ENCODE measurements at places on chromosomes 2 and 18. TPM values are rescaled to one million over a fixed set of nuclear protein-coding genes. Genes with fewer than 3 reads are reported as not detected.

GRCh38 chr18:46574743-46575115 lies 82.3 kb downstream of the LOXHD1 start:
- H3K36me3 ChIP-seq = no peaks in the 10 kb centered on the region
- no peak overlapping the region for H3K27ac ChIP-seq
- DNase-seq = no peak
- no peaks in the 10 kb centered on the region for H3K27me3 ChIP-seq

Gene CAB39
- total RNA-seq = 75.7 TPM

- DNase-seq = peak; percentile 84
- H3K27ac ChIP-seq = no peak overlapping the region
- no peak overlapping the region for H3K4me3 ChIP-seq
- no peaks in the 10 kb centered on the region for H3K36me3 ChIP-seq
Measured at GRCh38 chr2:240851078-240851991, 17.3 kb upstream of the AGXT start.

GRCh38 chr18:50298443-50299284 lies 11.2 kb upstream of the CXXC1 start:
- peaks cover 13% of the 10 kb centered on the region for H3K4me1 ChIP-seq
- H3K27ac ChIP-seq = no peak overlapping the region
- no peaks in the 10 kb centered on the region for H3K36me3 ChIP-seq
- H3K27me3 ChIP-seq = peaks cover 2% of the 10 kb centered on the region

DNA sequence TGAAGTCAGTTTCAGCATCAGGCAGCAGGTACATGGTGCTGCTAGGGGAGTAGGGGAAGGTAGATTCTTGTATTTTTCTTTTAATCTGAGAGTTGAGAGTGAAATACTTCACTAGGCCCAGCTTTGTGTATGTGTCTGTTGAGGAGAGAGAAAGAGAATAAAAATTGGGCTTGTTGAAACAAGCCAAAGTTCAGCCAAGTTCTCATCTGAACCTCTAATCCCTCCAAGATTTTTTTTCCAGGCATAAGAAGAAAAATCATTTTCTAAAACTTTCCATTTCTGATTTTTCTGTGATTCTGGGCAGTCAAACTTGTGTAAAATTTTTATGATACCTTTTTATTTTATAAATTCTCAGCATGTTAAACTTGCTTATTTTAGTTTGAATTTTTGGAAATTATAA lies 55.6 kb downstream of the PTPRM start:
- H3K4me3 ChIP-seq = no peak overlapping the region
- DNase-seq = no peak
- no peaks in the 10 kb centered on the region for H3K36me3 ChIP-seq
- no peak overlapping the region for H3K27ac ChIP-seq
- no peaks in the 10 kb centered on the region for H3K4me1 ChIP-seq

- peaks cover 12% of the 10 kb centered on the region for H3K4me1 ChIP-seq
- no peaks in the 10 kb centered on the region for H3K36me3 ChIP-seq
Measured at GRCh38 chr18:50558948-50559751, 737 bp upstream of the MAPK4 start.

DNA sequence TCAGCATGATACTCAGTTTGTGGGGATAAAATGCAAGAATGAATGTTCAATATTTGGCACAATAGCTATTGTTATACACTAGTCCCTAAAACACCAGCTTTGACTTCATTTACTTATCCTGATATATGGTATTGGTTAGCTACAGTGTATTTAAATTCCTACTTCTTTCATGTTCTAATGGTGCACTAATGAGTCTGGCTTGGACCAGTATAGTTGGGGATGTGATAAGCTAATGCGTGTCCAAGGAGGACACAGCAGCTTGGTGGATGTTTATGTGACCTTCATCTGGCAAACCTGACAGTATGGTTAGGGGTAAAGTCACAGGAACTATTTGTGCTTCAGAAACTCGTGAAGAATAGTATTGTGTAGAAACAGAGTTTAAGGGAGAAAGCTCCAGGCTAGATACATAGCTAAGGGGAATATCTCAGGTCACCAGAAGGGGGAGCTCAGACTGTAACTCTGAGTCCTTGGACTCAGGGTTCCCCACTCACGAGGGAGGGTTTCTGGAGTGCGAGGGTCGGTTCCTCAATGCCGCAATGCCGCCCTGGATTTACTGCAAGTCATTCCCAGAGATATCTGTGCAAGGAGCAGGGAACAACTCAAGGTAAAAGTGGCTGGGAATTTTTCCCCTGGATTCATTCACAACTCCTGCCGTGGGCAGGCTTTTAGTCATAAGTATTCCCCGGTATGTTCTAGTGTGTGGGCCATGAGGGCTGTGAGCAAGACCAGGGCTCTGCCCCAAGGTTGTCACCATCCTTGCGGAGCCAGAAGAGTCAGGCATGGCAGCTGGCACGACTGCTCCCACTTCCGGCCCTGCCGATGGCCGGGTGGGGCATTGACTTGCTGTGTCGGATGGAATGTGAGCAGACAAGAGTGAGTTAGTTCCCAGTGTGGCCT lies 14.5 kb downstream of the IL1R2 start:
- no peaks in the 10 kb centered on the region for H3K27me3 ChIP-seq
- H3K4me3 ChIP-seq = no peak overlapping the region
- H3K27ac ChIP-seq = no peak overlapping the region
- DNase-seq = peak; percentile 40

DNA sequence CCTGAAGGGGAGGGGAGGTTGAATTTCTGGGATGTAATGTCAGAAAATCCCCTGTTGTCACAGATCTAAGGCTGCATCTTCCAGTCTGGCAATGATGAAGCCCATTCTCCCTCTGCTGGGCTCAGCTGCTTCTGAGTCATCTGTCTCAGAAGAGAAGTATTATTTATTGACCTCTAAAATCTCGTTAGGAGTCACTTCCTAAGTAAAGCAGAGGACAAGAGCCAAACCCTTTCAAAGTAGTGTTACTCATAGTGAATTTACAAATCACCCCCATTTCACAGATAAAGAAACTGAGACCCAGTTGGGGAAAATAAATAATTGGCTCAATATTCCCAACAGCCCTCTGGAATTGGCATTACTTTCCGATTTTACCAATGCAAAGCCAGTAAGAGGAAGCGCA lies 167.3 kb upstream of the SKOR2 start:
- H3K4me3 ChIP-seq = no peak overlapping the region
- no peaks in the 10 kb centered on the region for H3K36me3 ChIP-seq
- H3K4me1 ChIP-seq = peaks cover 8% of the 10 kb centered on the region
- H3K27me3 ChIP-seq = peaks cover 13% of the 10 kb centered on the region

- H3K27ac ChIP-seq = no peak overlapping the region
- no peaks in the 10 kb centered on the region for H3K36me3 ChIP-seq
- no peak for DNase-seq
- no peaks in the 10 kb centered on the region for H3K27me3 ChIP-seq
- peaks cover 3% of the 10 kb centered on the region for H3K4me1 ChIP-seq
Measured at GRCh38 chr2:9655441-9656269, 24.9 kb upstream of the YWHAQ start.

GRCh38 chr2:68253219-68254068 lies 1.1 kb upstream of the PPP3R1 start:
- H3K27ac ChIP-seq = peak overlapping the region; percentile 92
- H3K4me1 ChIP-seq = peaks cover 34% of the 10 kb centered on the region
- no peaks in the 10 kb centered on the region for H3K36me3 ChIP-seq
- peak; percentile 68 for DNase-seq

DNA sequence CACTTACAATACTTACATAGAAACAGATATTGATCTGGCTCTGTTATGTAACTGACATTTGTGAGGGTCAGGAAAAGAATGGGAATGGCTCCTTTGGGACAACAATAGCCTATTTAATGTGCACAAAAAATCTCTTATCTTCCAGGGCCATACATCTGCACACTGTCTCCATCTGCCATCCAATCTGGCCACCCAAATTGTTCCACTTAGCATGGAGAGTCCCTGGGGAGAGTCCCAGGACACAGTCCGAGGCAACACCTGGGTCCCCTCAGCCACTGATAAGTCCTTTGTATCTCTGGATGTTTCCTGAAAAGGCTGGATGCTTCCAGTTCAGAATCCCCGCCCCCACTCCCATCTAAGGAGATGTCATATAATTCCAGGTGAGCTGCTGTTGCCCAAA lies 274.2 kb upstream of the NCKAP5 start:
- H3K27ac ChIP-seq = no peak overlapping the region
- H3K4me1 ChIP-seq = no peaks in the 10 kb centered on the region
- no peak overlapping the region for H3K4me3 ChIP-seq
- no peaks in the 10 kb centered on the region for H3K36me3 ChIP-seq
- H3K27me3 ChIP-seq = no peaks in the 10 kb centered on the region

Gene DLX1
- total RNA-seq = not detected

GRCh38 chr2:112698834-112699515 lies 21.8 kb upstream of the NT5DC4 start:
- peak overlapping the region; percentile 70 for H3K27ac ChIP-seq
- DNase-seq = no peak
- no peak overlapping the region for H3K4me3 ChIP-seq
- no peaks in the 10 kb centered on the region for H3K27me3 ChIP-seq
- H3K36me3 ChIP-seq = no peaks in the 10 kb centered on the region

GRCh38 chr2:139744273-139744672 lies 964.1 kb upstream of the NXPH2 start:
- H3K27ac ChIP-seq = no peak overlapping the region
- no peak for DNase-seq
- H3K4me1 ChIP-seq = no peaks in the 10 kb centered on the region
- no peak overlapping the region for H3K4me3 ChIP-seq
- no peaks in the 10 kb centered on the region for H3K27me3 ChIP-seq

Gene FNDC4
- total RNA-seq = not detected

Gene C2orf72
- total RNA-seq = not detected

DNA sequence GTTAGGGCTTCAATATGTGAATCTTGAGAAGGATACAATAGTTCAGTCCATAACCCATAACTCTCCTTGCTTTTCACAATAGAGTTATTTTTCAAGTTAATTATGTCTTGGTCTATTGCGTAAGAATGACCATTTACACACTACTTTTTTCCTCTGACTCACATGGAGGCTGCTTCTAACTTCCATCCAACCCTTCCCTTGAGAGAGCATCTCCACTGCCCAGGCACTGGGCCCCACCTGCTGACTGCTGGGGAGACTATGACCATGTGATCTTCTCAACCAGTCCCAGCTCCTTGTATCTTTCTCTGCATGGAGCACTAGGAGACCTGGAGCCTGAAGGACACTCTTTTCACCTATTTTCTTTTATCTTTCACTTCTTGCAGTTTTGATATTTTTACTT lies 251.5 kb downstream of the GPD2 start:
- no peaks in the 10 kb centered on the region for H3K4me1 ChIP-seq
- no peak overlapping the region for H3K27ac ChIP-seq
- H3K27me3 ChIP-seq = no peaks in the 10 kb centered on the region
- no peaks in the 10 kb centered on the region for H3K36me3 ChIP-seq
- no peak overlapping the region for H3K4me3 ChIP-seq

GRCh38 chr2:144833075-144833637 lies 313.2 kb upstream of the ZEB2 start:
- H3K27me3 ChIP-seq = no peaks in the 10 kb centered on the region
- no peaks in the 10 kb centered on the region for H3K36me3 ChIP-seq
- no peak overlapping the region for H3K4me3 ChIP-seq
- no peak for DNase-seq

DNA sequence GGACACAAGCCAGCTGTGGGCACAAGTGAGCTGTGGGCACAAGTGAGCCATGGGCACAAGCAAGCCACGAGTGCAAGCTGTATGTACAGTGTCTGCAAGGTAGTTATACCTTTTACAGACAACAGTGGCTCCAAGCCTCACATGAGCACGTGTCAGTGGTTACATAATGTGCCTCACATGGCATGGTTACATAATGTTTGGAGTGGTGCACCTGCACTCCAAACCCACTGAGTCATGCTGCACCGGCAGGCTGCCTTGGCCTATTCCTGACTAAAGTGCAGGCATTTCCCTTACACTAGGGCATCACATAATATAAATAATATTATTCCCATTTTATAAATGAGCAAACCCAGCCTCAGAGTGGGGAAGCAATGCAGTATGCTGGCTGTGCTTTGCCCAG lies 62.6 kb downstream of the MARCO start:
- H3K4me3 ChIP-seq = no peak overlapping the region
- no peak overlapping the region for H3K27ac ChIP-seq
- no peaks in the 10 kb centered on the region for H3K4me1 ChIP-seq
- DNase-seq = no peak

DNA sequence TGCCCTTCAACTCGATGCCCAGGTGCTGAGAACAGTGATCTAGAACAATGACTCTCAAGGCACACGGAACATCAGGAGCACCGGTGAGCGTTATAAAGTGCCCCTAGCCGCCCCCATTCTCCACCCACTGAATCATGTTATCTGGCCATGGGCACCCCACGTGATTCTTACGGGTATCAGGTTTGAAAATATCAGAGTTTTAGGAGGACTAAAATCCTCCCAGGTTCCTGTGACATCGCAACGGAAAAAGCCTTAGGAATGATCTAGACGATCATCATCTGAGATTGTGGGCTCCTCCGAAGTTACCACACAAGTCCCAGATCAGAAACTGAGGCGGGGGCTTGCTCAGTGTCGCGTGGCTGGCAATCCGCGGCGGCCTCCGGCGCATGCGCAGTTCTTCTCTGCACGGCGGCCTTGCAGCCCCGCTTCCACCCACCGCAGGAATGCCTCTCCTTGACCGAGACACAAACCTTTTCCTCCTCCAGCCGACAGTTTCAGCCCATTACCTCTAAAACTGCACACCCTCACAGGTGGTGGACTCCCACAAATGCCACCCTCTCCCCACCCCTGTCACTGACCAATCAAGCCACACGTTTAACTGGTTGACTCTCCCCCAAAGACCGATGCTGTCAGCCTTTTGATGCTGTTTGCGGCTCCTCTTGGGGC lies 5.8 kb upstream of the MRPL33 start:
- peaks cover 24% of the 10 kb centered on the region for H3K27me3 ChIP-seq
- peak overlapping the region; percentile 33 for H3K4me3 ChIP-seq
- no peaks in the 10 kb centered on the region for H3K36me3 ChIP-seq

- H3K27ac ChIP-seq = no peak overlapping the region
- DNase-seq = no peak
- H3K27me3 ChIP-seq = no peaks in the 10 kb centered on the region
- H3K4me1 ChIP-seq = no peaks in the 10 kb centered on the region
- no peaks in the 10 kb centered on the region for H3K36me3 ChIP-seq
- no peak overlapping the region for H3K4me3 ChIP-seq
Measured at GRCh38 chr18:7617738-7618422, 50.8 kb downstream of the PTPRM start.

Gene FKBP7
- total RNA-seq = 1.7 TPM
